ENCODE measurements at places on chromosomes 11 and 22. TPM values are rescaled to one million over a fixed set of nuclear protein-coding genes. Genes with fewer than 3 reads are reported as not detected.

The KREMEN1 gene
- 2.1 TPM for polyA plus RNA-seq

The RAG2 gene
- polyA plus RNA-seq, result not detected

The CCDC88B gene
- 0.49 TPM for polyA plus RNA-seq

The PTPMT1 gene
- 61.9 TPM for polyA plus RNA-seq

The VPS26B gene
- 48.8 TPM for polyA plus RNA-seq

The JHY gene
- 4.4 TPM for polyA plus RNA-seq

The CLCF1 gene
- polyA plus RNA-seq, result 13.9 TPM

The CWC15 gene
- polyA plus RNA-seq, result 24.9 TPM

The DAGLA gene
- 2.5 TPM for polyA plus RNA-seq

DNA sequence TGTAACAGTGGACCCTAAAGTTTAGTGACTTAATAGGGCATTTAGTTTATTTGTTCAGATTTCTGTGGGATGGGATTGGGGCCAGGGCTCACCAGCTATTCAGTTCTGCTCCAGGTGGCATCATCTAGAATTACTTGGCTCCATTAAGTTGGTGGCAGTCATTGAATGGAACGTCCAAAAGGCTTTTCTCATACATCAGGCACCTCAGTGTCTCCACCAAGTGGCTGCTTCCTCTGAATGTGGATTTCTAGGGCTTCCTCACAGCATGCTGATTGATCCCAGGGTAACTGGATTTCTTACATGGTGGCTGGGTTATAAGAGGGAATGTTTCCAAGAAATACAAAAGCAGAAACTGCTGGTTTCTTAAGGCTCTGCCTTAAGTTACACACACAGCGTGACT is 34.7 kb downstream of the USP47 start:
- no peak for DNase-seq

GRCh38 chr11:27757953-27758352 is 57.7 kb upstream of the BDNF start:
- DNase-seq, result peak; percentile 24

DNA sequence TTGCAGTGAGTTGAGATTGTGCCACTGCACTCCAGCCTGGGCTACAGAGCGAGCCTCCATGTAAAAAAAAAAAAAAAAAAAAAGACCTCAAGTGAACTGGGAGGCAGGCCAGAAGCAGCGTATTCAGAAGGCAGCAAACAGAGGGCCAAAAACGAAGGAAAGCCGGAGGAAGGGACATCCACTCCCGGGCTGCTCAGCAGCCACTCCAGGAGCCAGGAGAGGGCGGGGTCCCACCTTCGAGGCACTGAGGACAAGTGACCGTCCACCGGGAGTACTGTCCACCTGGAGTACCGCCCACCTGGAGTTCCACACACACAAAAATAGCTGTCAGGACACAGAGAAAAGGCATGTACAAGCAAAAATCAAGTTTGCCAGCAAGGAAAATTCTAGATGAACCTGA is 5.5 kb downstream of the TOLLIP start:
- DNase-seq, result no peak

DNA sequence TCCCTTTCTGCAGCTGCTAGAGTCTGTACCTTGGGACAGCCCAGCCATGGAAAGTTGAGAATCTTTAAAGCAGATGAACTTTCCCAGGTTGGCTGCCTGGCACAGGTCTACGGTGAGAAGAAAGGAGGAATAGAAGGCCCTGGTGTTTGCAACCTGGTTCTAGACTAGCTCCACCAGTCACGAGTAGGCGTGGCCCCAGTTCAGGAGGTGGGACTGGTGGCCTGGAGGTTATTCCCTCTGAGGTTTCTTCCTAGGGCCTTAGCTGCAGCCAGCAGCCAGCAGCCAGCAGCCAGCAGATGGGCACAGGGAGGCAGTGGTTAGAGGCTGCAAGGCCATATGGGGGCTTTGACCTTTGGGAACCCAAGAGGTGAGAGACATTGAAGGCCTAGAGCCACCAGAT is 40.9 kb downstream of the PRDM11 start:
- DNase-seq, result no peak

DNA sequence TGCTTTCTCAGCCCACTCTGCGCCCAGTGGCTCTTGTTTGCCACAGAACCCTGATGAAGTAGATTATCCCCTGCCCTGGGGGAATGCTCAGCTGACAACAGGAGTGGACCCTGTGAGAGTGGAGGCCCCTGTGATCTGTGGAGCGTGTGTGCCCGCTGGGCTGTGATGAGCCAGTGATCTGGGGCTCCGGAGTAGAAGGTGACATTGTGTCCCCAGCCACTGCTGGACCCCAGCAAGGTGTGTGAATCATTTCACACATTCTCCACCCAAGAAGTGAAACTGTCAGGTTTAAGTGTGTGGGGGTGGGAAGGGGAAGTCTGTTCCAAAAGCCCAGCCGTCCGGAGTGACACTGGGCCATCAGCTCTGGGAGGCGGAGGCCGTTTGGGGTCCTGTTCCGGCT is 33.1 kb upstream of the GRAMD4 start:
- no peak for DNase-seq

- no peak for DNase-seq
Observed at GRCh38 chr11:61675826-61676225, 4.4 kb upstream of the DAGLA start.

DNA sequence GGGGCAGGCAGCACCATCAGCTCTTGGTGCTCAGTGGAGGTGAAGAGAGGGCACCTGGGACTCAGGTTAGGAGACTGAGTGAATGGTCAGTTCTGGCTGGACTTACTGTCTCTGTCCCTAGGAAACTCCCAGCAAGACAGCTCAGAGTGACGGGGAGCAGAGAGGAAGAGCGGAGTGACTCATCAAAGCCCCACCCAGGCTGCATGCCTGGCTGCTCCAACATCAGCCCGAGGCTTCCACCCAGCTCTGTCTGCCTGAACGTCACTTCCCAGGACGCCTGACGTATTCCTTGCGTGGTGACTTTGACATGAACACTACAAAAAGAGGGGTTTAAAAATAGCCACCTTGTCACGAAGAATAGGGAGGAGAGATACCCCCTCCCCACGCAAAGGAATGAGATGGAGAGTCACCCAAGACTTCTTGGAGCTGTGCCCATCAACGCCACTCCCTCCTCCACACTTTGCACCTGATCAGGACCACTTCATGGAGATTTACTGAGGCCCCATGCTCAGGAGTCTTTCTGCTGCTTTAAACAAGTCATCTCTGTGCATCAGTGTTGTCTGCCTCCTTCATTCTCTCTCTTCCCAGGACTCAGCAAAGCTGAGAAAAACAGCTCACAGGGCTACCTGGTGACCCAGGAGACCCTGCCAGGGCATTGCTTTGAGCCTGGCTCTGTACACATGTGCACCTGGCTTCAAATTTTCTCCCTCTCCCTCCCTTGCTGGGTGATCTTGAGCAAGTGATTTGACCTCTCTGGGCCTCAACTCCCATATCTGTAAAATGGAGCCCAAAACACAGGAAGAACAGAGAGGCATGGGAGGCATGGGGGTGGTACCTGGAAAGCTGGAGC is 83.1 kb downstream of the MN1 start:
- peak; percentile 85 for DNase-seq

DNA sequence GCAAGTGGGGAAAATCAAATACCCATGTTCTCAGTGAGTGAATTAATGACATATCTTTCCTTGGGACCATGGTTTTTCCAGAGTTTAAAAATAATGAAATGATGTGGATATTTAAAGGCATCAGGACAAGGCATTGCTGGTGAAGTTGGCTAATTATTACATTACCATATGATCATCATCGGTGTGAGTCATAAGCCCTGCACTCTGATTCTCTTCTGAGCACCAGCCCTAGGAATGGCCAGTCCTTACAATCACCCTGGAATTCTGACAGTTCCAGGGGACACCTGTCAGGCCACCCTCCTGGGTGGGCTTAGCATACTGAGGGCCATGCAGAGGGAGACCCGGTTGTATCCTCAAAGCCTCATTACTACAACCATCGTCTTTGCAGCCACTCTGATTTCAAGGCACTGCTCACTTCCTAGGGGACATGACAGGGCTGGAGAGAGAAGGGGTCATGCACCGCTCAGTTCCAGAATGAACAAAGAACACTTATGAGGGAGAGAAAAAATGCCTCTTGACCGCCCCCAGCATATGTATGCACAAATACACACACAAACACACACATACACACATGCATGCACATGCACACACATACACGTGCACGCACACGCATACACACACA is 365.0 kb downstream of the MIAT start:
- DNase-seq, result no peak
